Activated CD4-positive, alpha-beta T cell treated with anti-CD3 and anti-CD28 coated beads, Interleukin-2, Interleukin-6, amounts not matched to agents 100 ng/mL and 50 ng/mL, durations not matched to agents 16 hours and 8 hours (primary cell): ENCODE measurements at places on chromosomes 5 and 9.

- DNase-seq = no peak
These were observed 31.1 kb upstream of the ZNF782 start for GRCh38 chr9:96885424-96885823.

- DNase-seq = no peak
These were observed 50.5 kb upstream of the FCN1 start for GRCh38 chr9:134968011-134968822.

DNA sequence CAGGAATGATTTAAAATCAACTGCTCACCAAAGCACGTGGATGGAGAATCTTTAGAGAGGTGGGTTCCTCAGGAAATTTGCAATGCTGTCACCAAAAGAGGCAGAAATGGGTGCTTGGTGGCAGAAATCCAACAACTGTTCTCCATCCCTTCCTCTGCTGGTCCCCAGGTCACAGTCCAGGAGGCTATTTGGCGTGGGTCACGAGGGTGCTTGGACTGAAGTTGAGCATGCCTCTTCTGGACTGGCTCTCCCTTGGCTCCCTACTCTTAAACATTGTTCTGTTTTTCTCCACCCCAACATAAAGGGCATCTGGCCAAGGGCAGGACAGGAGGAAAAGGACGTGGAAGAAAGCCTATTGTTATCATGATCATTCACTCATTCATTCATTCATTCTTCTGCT is 58.9 kb downstream of the WWC1 start:
- DNase-seq = no peak

GRCh38 chr5:6721442-6721841 is 8.2 kb downstream of the TENT4A start:
- DNase-seq = no peak

DNA sequence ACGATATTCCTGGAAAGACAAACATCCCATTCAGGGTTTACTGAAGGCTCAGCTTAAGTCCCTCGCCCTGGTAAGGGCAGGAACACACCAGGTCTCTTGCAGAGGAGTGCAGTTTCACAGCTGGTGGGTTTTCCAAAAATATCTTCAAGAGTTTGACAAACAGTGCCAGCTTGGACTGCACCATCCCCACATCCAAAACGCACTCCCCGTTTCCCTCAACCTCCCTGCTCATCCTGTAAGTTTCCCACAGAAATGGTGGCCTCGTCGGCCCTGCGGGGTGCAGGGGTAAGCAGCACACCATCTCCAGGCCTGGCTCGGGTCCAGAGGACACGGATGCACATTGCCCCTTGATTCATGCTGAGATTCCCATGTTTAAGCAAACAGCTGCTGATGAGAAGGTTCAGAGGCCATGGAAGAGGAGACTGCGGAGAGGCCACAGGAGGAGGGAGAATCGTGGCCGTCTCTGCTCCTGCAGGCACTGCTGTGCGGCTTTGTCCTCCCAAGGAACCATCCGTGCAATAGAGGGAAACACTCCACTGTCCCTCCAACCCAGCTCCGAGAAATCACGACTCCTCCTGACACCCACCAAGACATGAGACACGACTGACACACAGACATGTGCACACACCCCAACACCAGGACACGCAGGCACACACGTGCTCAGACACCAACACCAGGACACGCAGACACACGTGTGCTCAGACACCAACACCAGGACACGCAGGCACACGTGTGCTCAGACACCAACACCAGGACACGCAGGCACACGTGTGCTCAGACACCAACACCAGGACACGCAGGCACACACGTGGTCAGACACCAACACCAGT is 24.0 kb upstream of the SLC12A7 start:
- no peak for DNase-seq

DNA sequence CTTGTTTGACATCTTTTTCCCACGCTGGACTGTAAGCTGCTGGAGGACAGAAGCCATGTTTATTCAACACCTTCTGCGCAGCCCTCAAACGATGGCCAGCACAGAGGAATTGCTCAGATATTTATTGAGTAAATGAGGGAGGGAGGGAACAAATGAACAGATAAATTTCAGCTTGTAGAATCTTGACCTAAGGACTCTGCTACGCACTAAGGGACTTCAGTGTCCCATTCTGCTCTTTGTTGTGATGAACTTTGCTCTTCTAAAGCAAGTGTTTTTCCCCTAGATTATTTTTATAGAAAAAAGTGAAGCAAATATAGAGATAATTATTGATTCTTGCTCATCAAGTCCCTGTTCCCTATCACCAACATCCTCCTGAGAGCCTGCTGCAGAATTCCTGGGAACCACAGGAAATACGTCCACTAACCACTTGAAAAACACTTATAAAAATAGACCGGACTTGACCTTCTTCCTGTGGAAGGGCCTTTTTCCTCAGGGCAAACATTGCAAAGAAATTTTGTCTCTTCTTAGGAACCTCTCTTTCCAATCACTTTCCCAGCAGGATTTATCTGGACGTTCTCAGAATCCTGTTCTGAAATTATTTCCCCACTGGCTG is 54.9 kb downstream of the FGF1 start:
- DNase-seq = no peak

GRCh38 chr9:99180199-99180598 is 41.5 kb downstream of the ALG2 start:
- peak; percentile 83 for DNase-seq

- DNase-seq = peak; percentile 65
These were observed 85.9 kb downstream of the SETX start for GRCh38 chr9:132268725-132269352.
